Keratinocyte (primary cell): ENCODE measurements at places on chromosomes 6 and 20.

- no peak for DNase-seq
Measured at GRCh38 chr6:161189891-161190290, 84.0 kb downstream of the AGPAT4 start.

DNA sequence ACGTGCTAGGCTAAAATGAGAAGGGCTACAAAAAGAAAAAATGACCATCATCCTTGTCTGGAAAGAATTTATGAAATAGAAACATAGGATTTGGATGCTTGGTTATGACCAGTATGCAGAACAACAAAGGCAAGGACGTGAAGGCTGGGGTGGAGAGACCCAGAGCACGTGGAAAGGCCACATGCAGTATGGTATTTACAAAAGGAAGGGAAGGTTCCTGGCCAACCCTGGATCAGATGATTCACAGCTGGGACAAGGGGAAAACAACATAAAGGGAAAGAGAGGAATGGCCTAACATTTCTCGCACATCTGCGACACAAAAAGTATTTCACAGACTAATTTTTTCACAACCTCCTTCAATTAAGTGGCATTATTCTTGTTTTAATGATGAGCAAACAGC is 8.2 kb downstream of the STX7 start:
- no peak for DNase-seq

GRCh38 chr6:27871924-27872638 is 40.1 kb downstream of the OR2B2 start:
- DNase-seq, result no peak

DNA sequence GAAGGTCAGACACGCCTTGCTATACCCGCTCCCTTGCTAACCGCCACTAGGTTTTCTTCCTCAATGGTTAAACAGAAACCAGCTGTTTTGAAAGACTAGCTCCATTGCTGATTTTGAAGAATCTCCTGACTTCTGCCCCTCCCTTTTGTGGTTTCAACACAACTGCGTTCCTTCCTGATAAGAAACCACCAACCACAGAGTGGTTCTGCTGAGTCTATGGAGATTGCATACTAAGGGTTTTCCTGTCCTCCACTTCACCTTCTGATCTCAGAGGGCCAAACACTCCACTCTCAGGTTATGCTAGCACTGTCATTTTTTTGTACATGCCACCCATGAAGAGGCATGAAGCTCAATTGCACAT is 207.9 kb downstream of the MYLK4 start:
- peak; percentile 66 for DNase-seq

DNA sequence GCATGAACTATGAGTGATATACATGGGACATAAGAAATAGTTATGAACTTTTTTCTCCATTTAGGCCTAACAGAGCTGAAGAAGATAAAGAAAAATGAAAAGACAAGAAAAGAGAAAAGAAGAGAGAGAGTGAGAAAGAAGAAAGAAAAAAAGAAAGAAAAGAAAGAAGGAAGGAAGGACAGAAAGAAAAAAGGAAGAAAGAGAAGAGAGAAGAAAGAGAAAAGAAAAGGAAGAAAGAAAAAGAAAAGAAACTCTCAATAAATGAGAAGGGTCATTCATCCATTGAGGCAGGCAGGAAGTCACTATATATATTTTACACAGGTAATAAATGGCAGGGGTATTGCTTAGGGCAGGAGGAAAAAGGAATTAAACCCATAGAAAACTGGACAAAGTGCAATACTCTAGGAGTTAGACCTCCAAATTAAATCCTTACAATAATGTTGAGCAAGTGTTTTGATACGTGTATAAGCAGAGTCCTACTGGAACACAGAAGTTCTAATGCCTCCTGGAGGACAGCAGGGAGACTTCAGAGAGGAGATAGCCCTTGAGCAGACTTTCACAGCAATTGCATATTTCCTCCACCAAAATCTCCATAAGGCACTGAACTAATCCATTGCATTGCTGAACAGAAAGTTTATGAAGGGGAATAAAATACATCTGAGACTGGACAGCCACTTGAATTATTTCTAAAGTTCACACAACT is 86.4 kb upstream of the TENT5A start:
- DNase-seq, result no peak

- no peak for DNase-seq
Measured at GRCh38 chr6:131062241-131063027, 611 bp downstream of the EPB41L2 start.
